ENCODE measurements at places on chromosomes 1 and 21. TPM values are rescaled to one million over a fixed set of nuclear protein-coding genes. Genes with fewer than 3 reads are reported as not detected.

The JAK1 gene
- 197 TPM for total RNA-seq

DNA sequence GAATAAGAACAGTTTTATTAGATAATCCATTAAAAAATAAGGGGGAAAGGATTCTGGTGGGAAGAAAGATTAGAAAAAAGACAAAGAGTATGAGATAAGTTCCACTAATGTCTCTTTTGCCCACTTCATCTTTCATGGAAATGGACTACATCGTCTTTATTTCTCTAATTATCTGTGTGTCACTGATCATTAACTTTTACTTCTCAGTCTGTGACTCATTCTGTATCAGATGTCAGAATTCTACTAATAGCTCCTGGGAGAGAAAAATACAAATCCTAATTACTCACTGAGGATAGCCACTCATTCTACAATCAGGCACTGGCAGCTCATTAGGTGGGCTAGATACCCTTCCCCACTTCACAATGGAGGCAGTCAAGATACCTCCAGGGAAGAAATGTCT is 41.7 kb downstream of the ILDR2 start:
- no peak for DNase-seq

DNA sequence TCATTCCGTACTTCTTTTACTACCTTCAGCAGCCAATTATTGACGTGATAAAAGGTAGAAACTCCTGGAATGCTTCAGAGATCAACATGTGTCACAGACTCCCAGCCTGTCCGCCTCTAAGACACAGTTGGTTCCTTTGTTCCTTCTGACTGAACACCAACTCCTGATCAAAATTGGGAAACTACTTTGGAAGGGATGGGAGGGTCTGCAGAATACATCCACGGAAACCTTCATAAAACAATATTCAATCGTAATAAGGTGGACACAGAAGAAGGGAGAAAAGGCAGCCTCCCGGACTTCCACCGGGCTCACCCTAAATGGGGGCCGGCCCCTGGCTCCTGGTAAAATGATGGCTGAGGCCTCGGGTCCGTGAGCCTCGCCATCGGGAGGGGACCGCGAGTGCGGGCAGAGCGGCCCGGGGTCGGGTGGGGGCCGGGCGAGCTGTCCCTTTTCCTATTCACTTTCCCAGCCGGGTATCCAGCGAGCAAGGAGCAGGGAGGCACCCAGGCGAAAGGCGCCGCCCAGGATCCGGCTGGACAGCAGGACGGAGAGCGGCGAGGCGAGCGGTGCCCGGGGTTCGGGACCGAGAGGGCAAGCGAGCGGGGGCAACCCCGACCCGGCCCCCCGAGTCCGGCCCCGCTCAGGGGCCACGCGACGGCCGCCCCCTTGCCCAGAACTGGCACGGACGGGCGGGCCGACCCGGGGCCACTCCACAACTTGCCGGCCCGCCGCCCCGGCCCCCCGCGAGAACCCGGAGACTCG is 805 bp downstream of the NRIP1 start:
- peak; percentile 92 for DNase-seq

DNA sequence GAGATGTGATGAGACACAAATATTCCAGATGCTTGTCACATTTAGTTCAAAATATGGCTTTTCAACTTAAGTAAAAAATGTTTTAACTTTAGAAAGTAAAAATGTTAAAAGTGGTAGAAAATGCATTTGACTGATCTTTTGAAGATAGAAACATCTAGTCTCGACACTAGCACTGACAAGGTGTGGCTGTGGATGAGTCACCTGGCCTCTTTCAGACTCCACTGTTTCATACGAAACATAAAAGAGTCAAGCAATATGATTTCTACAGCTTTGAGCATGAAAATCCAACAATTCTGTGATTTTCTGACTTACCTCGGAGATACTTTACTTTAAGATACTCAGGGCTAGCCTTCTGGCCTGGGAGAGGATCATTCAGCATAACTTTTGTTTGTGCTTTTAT is 47.7 kb downstream of the TTC13 start:
- DNase-seq: no peak

DNA sequence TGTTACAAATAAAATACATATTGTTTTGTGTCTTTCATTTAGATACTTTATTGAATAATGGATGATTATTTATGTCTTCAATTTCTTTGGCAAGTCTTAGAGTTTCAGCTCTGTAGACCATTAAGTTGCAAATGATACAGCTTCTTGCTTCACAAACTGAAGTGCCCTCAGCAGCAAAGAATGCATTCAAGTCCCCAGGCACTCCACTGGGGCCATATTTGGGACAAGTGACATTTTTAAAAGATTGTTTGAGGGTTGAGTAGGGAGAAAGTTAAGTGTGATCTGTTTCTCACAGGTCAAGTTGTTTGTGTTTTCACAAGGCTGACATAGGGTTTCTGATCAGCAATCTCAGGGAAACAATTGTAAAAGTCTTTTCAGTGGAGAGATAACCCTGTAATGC is 400.7 kb downstream of the PLA2G4A start:
- no peak for DNase-seq
